ENCODE measurements at places on chromosomes 3 and 15.

- no peak for DNase-seq
Observed at GRCh38 chr15:75178171-75178937, 23.3 kb upstream of the C15orf39 start.

DNA sequence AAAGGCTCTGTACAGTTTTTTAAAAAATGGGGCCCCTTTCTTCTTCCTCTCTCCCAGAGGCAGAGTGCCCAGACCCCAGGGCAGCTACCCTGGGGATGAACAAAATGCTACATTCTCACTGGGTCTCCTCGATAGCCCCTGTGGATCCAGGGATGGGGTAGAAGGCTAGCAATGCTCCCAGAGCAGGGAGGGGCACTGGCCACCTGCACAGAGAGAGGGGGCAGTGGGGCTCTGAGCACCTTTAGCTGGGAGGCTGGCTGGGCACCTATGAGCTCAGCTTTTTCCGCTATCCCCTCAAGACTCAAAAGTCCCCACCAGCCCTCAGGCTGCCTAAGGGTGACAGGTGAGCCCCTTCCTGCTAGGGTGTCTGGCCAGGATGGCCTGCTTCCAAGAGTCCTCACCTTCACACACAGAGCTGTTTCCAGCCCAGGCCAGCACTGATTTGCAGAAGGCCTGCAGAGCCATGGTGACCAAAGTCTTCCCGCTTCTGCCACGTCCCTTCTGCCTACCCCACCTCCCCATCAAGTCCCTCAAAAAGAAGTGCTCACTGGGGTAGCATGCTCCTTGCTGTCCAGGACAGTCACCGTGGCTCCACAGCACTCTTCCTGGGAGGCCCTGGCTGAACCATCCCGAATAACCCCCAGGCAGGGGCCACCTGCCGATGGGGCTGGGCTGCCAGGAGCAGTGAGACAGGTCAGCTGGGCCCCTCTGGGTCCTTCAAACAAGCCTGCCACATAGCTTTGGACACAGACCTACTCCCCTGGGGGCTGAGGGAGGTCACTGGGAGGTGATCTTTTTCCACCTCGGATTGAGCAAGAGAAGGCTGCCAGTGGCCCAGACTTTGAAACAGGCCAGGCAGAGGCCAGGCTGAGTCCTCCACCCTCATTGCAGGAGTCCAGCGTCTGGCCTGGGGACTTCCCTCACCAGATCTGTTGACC lies 20.4 kb downstream of the BMF start:
- DNase-seq = no peak

- DNase-seq = no peak
Observed at GRCh38 chr3:188337232-188337631, 183.3 kb downstream of the LPP start.

- DNase-seq = no peak
Observed at GRCh38 chr3:134956395-134956794, 161.3 kb downstream of the EPHB1 start.

DNA sequence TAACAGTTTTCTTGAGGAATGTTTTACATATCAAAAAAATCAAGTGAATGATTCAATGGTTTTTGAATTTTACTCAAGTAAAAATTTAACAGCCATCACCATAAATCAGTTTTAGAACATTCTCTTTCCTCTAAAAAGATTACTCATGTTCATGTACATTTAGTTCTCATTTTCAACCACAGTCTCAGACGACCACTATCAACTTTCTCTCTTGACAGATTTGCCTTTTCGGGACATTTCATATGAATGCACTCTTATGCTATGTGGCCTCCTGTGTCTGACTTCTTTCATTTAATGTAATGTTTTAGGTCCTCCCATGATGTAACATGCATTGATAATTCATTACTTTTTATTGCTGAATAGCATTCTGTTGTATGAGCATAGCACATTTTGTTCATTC lies 309.3 kb upstream of the PLSCR5 start:
- no peak for DNase-seq

GRCh38 chr3:64900617-64901521 lies 213.1 kb upstream of the ADAMTS9 start:
- no peak for DNase-seq

GRCh38 chr3:40192628-40193027 lies 116.9 kb upstream of the EIF1B start:
- DNase-seq = no peak

DNA sequence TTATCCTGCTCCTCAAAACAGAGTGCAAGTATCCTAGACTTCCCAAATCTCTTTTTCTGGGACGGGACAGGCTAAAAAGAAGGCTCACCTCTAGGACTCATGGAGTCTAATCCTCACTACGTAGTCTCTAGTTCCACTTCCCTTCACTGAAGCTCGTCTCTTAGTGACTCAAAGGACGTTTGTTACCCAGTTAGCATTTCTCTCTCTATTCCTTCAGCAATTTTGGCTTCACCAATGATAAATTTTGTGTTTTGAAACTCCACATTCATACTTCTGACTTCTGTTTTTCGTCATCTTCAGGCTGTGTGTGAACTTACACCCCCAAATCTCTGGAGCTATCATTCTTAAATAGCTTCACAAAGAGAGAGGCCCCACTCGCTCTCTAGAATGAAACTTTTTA lies 627.1 kb downstream of the NAALADL2 start:
- DNase-seq = no peak

- DNase-seq = no peak
Observed at GRCh38 chr15:70260580-70260979, 162.9 kb upstream of the TLE3 start.

GRCh38 chr3:76353683-76354082 lies 568.3 kb upstream of the ZNF717 start:
- no peak for DNase-seq

GRCh38 chr3:43366885-43367284 lies 80.5 kb downstream of the SNRK start:
- no peak for DNase-seq

DNA sequence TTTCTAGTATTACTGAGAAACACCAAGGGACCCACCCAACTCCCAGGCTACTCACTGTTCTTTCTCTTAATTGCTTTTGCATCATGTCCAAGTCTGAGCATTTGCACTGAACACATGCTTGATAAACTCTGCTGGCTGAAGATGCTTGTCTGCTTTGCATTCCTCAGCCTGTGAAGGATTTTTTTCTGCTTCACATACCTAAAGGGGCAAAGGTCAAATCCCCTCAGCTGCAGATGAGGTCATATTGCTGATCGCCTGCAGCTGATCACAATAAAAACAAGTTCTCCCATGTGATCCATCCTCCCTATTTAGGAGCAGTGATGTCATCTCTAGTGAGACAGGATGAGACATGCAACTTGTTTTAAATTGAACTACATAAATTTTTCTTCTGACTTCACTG lies 84.6 kb upstream of the DCBLD2 start:
- no peak for DNase-seq

Measured in NCI-H1417 treated with DMSO at 0.1 percent for 48 hours (cell line).